T-helper 22 cell (primary cell): ENCODE measurements at places on chromosomes 11 and 22.

DNA sequence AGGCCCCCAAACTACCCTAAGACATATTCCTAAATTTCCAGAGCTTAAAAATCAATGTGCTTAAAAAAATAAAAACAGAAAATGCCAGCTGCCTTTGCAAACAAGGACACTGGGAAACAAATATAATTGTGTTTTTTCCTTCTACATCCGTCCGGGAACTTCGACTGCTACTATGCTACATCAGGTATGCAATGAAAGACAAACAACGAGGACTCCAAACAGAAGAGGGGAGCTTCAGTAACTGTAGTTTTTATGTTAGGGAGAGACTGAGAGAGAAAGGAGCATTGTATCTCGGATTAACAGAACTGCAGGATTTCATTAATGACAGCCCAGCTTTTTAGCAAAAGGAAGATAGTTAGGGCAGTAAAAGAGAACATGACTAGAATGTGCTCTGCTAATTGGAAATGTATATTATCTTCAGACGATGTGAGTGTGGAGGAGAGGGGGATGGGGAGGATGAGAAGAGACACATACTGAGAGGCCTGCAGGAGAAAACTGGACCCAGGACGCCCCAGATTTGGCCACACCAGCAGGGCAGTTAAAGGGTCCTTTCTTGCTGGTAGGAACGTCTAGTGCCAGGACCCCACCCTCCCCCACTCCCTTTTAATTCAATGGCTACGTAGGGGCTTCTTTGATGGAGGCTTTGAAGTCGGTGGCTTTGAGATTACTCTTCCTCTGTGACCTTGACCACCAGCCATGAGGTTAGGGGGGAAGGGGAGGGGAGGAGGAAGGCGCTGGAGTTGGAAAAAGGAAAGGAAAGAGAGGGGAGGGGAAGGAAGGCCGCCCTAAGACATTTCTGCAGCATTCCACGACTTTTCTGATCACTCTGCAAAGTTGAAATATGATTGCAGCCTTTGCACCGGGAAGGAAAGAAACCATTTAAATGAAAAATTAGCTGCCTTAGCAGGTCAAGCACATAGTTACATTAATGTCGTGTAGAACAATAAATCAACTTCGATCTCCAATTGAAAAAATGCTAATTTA, 187.1 kb downstream of the BLID start:
- DNase-seq: no peak

DNA sequence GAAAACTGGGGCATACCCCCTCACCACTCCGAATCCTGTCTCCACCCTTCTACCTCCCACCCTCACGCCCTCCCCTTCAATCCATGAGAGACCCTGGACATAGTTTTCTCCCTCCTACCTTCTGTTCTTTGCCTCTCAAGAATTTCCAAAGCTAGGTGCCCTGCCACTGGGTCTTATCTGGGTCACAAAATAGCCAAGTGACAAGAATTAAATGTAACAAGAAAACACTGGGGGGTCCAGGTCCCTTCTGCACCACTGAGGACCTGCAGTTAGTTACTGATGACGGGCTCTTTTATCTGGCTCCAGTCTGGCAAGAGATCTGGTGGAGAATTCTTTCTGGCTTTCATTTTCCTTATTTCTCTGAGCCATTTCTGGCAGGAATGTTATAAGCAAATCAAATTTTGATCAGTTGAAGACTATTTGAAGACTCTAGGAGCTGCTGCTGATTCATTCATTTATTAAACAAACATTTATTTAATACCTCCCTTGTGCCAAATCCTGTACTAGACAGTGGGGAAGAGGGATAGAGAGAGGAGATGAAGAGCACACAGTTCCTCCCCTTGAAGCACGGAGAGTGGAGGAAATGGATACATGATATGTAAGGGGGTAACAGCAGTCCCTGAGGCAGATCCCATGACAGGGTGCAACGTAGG, 135.2 kb downstream of the RRAS2 start:
- DNase-seq: no peak

DNA sequence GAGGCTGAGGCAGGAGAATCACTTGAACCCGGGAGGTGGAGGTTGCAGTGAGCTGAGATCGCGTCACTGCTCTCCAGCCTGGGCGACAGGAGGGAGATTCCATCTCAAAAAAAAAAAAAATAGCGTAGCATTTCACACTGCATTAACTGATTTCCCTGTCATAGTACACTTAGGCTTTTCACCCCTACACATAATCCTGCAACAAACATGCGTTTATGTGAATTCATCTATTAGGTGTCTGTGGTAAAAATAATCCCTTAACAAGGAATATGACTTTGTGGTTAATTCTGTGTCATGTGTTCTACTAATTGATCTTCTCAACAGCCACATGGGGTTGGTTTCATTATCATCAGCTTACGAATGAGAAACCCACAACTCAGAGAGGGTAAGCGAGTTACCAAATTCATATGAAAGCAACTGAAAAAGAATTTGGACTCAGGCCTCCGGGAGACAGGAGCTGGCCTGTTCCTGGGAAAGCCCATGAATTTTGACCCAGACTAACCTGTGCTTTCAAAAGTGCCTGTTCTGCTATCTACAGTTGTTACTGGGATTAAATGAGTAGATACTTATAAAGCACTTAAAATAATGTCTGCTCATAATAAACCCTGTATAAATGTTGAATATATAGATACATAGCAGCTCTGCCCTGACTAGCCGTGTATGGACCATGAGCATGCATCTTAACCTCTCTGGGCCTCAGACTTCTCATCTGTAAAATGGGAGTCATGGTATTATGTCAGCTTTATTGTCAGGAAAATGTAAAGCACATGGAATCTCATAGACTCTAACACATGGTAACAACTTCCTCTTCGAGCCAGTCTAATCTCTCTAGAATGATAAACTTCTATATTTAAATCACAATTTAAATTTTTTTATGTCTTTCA, 36.6 kb downstream of the KCNJ1 start:
- no peak for DNase-seq

DNA sequence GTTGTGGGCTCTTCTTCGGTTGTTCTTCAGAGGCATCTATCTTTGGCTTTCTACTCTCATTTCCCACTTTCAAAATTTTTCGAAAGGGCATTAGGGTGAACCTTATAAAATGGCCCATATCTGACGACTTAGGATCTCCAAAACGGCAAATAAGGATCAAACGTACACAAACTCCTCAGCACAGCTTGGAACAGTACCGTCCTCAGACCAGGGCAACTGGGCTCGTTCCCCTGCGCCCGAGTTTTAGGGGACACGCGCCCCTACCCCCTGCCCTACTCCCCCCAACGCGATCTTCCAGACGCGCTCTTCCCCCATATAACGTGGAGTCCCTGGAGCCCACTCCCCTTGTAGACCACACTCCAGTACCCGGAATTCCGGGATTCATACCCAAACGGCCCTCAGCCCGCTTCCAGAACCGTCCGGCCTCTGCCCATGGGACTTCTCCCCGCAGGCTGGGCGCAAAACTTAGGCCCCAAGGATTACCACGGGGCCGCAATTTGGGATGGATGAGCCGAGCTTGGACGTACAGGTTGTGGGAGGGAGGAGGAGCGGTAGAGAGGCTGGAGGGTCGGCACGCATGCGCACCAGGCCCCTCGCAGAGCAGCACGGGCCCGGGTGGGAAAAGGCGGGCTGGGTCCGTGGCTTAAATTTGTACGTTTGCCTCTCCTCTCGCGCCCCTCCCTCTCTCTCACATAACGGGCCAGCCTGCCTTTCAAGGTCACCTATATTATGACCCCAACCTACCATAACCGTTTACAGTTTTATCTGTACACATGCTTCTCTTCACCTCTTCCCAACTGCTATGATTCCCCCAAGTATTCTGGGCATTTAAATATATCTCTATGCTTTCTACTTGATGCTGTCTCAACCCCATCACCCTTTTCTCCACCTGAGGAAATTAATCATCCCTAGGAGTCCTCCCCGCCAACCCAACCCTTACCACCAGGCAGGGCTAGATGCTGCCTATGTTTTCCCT, 3.4 kb downstream of the CCDC89 start:
- peak; percentile 15 for DNase-seq

- no peak for DNase-seq
Measured at GRCh38 chr11:14819596-14819995, 72.4 kb downstream of the CYP2R1 start.

DNA sequence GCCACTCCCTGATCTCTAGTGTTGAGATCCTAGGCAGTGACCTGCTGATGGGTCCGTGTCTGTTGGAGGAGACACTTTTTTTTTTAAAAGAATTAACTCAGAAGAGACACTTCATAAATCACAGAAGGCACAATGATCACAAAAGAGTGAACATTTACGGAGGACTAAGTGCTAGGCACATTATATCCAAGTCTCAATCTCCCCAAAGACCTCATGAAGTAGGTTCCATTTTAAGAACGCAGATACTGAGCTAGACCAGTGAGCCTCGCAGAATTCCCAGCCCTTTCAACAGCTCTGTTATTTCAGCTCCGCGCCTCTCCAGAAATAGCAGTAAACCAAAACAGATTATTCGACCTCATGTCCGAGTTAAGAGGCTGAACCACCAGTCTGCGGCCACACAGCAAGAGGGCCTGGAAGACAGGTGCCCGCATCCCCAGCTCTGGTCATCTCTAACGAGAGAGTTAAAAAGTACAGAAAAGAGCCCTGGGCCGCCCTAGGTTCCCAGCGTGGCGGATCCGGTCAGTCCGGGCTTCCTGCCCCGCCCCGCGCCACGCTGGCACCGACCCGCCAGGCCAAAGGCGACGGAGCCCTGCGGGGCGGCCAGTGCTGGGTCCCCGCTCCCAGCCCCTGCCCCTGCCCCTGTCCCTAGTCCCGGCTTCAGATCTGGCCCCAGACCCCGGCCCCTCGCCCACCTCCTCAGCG, 612 bp downstream of the XBP1 start:
- no peak for DNase-seq

GRCh38 chr11:528815-529727, 6.3 kb downstream of the HRAS start:
- no peak for DNase-seq

DNA sequence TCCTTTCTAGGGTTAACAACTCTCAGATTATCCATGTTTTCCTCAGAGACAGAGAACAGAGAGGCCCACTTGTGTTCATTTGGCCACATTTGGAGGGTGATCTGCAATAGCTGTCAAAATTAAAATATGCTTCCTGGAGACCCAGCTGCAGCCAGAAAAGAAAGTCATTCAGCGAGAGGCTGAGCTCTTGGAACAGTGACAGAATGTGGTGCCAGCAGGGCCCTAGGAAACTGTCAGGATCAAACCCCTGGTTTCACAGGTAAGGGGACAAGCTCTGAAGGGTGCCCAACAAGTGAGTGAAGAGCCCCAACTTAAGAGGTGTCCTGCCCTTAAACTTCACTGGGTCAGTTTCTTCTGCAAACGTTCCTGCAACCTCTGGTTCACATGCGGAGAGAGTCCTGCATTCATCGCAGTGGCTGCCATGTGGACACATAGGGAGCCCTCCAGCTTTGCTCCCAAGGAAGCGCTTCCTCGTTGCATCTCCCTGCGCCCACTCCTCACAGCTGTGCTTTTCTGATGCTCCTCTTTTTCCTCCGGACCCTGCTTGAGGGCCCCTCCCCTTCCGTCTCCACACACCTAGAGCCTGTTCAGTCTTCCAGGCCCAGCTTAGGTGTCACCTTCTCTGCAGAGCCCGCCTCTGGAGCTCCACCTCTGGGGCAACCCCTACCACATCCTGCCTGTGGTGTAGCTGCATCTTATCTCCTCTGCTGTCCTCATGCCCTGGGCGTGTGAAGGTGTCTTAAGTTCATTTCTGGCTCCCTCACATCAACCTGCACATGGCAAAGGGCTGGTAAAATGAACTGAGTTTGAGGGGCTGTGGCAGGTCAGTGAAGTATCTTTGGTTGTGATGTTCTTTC, 3.9 kb downstream of the UCP3 start:
- DNase-seq: peak; percentile 84
